ENCODE measurements at places on chromosomes 11 and 22.

- DNase-seq = no peak
These were observed 79.0 kb downstream of the APIP start for GRCh38 chr11:34836958-34837856.

DNA sequence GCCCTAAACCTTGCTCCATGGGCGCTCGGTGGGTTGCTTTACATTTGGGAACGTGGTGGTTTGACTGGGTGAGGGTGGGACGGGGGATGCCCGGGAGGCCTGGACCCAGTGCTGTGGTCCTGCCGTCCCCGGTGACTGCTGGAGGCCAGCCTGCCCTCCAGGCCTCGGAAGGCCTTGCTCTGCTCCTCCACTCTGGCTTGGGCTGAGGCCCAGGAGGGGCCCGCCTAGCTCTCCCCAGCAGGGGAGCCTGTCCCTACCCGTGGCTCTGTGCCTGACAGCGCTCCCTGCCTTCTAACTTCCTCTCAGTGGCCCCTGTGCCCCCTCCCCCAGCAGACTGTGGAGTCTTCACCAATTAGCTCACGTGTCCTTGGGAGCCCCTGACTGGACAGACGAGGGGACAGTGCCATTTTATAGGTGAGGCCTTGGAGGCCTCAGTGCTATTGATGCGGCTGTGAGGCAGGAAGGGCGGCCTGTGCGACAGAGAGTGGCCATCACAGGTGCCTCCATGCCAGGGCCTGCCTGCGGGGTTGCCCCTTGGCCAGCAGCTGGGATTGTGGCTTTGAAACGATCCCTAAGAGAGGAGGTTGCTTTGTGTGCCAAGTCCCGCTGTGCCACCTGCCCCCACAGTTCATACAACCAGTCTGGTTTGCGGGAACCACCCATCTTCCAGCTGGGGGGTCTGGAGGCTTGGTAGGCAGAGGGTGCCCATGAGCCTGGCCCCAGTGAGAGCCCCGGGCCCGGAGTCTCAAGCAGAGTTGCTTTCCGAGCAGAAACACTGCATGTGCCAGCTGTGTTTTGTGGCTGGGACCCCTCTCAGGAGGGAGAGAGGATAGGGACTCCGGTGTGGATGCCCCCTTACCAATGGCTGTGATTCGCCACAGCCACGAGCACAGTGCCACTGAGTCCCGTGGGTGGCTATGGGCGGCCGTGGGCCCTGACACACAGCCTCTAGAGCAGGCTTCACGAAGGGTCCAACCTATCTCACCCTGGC, 17.7 kb downstream of the TPCN2 start:
- no peak for DNase-seq

- no peak for DNase-seq
These were observed 85.8 kb downstream of the RTL6 start for GRCh38 chr22:44412136-44412731.

DNA sequence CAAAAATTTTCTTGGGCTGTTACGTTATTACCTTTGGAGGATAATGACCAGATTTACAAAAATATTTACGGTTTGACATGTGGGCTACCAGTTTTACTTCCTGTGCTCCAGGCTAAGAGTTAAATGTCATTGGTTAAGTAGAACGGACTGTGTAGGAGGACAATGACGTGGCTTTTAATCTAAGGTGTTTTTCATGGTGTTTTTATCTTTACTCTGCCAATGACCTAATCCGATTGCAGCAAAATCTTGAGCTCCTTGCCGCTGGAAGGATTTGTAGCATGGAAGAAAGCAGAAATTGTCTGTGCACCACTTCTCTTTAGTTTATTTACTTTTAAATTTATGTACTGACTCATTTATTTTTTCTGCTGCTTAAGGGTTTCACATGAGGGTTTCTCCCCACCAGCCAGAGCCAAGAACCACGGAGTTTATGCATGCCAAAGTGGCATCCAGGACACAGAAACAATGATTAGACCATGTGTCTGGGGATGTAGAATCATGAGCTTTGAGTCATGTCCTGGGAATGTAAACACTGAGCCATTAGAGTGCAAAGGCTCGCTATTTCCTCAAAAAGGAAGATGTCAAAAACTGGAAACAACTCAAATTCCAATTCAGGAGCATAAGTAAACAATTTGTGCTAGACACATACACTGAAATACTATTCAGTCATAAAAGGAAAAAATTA, 1.9 kb upstream of the CARD16 start:
- no peak for DNase-seq

DNA sequence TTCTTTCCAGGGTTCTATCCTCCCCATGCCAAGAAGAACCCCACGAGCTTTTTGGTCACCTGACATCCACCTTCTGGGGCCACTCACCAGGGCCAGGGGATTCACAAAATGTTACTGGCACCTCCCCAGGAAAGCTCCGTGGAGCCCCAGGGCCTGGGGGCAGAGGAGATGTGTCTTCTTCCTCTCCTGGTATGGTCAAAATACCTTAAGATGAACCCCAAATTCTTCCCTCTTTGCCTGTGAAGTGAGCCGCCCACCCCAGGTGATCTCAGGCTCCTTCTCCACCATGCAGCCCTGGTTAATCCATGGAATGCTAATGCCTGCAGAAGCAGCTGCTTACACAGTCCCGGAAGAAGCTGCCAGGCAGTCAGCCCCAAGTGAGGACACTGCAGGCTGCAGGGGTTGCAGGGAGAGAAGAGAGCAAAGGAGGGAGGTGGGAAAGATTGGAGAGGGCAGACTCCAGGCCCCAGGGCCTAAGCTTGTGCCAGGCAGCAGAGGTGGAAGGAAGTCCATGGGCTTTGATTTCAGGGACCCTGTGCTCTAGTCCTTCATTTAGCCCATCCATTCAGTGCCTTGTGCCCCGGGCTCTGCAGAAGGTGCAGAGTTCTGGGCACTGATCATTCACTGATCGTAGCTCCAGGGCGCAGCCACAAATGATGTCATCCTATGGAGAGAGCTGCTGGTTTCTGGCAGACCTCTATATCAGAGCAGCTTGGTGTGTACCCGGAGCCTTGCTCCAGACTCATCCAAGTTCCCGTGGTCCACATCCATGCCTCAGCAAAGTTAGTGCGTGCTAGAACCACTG, 127.9 kb upstream of the NECTIN1 start:
- DNase-seq = no peak

- DNase-seq = no peak
These were observed 26.7 kb downstream of the SLC5A1 start for GRCh38 chr22:32069579-32070372.

DNA sequence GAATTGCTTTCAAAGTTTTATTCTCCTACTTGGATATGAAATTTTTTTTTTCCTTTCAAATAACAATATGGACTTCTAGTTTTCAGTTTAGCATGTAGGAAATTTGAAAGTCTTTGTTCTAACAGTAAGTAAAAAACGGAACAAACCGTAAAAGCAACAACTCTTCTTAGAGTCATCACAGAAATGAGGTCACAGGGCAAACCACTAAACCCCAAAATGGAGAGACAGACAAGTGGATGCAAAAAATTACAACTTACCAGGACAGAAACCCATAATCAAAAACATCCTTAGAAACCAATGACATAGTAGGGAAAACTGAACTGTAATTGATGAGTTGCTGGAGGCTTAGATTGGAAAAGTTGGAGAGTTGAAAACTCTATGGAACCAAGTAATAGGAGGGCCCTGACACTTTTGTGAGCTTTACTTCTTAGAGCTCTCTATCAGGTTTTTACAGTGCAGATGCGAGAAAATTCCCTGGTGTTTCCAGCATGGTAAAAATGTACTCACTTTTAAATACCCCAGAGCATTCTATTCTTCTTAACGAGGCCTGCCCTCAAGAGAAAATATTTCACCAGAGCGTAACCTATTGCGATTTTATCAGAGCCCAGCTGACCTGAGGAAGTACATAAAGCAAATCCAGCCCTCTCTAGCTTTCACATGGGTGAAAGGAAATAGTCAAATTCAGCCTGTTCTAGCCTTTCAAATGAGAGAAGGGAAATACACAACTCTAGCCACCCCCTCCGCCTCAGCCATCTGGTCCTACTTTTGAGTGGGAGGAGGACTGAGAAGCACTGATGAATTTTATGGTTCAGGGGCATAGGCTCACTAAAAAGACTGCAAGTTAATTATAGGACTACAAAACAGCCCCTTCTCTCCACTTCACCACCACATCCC, 39.1 kb downstream of the CASP12 start:
- no peak for DNase-seq

- DNase-seq = no peak
These were observed 9.8 kb upstream of the MPEG1 start for GRCh38 chr11:59222464-59223060.

DNA sequence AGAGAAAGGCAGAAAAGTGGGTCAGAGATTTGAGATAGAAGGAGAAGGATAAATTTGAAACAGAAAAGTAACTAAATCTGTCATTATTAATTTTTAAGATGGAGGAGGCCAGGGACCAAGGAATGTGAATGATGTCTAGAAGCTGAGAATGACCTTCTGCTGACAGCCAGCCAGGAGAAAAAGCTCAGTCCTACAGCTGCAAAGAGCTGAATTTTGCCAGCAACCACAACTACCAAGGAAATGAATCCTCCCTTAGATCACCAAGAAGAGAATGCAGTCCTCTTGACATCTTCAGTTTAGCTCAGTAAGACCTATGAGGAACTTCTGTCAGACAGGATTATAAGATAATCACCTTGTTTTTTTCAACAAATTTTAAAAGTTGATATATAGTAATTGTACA, 538.2 kb downstream of the LRRC4C start:
- DNase-seq = no peak

DNA sequence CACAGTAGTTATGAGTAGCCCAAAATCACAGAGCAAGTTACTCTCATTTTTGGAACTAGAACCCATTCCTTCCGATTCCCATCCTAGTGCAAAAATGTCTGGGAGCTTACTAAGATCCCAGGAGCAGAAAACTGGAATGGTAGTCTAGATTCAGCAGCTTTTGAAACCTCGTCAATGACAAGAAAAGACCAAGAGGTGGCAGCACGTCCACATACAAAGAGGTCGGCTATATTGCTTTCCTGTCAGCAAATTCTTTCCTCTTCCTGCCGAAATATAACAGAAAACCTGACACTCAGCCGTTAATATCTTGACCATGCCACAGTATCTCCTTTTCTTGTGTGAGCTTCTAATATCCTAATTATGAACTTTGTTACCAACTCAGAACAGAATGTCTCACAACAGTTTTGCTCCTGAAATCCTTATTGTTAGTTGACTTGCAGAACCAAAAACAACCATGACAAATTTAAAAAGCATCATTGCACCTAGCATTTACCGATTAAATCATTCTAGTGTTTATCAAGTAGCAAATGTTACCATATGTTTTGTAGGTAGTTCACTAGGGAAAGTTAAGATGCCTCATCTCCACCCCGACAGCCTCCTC, 92.8 kb upstream of the OR9G4 start:
- DNase-seq = no peak

GRCh38 chr11:69320756-69321741, 27.1 kb downstream of the MYEOV start:
- DNase-seq = no peak

- no peak for DNase-seq
These were observed 72.2 kb downstream of the CSNK2A3 start for GRCh38 chr11:11280826-11281225.

DNA sequence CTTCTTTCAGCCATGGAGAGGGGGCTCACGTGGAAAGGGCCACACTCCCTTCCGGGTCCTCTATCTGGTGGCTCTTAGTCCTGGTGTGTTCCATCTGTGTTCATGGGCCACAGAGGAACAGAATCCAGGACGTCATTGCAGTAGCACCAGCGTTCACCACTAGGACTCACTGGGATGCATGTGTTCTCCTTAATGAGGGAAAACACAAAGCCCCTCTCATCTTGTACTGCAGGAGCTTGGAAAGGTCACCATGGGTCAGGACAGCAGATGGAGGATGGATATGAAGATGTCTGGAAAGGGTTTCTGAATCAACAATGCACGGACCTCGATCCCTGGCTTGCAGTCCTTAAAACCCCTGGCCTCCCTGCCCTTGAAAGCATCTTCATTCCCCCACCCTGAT, 113.8 kb upstream of the THY1 start:
- no peak for DNase-seq

GRCh38 chr11:30992513-30992849, 377.1 kb downstream of the DCDC1 start:
- DNase-seq = no peak

GRCh38 chr22:23144932-23145877, at the start of gene RAB36:
RAB36 (plus strand) TSS chr22:23145477; CDS start chr22:23146617, 1,140 bp downstream.
- peak; percentile 76 for DNase-seq

DNA sequence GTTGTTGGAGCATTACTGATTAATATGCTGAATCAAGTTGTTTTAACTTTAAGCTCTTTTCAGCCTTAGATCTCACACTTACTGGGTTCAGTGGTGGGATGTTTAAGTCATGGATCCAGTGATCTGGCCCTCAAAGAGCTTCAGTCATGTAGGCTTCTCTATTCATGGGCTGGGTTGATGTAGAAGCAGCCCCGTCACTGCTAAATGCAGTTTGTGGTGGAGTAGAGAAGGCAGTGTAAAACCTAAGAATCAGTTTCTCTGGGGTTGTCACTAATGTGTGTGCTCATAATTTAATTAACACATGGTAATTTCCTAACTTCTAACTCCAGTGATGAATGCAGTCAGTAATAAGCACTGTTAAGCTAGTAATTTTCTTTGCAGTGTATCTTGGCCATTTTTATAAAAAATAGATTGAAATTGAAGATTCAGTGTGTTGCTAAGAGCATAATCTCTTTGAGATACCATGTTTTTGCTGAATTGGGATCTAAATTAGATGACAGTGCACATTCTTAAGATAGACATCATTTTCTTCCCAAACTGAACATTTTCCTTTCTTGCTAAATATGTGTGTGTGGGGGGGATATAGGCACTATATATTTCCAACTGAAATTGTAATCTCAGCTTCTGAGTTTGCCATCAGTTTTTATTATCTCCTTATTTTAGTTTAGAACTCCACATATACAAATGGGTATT, 9.0 kb downstream of the SPCS2 start:
- DNase-seq = no peak
